Activated T-helper 17 cell treated with anti-CD3 and anti-CD28 coated beads, Interleukin-2, amount 50 U/mL, for 72 hours (primary cell): ENCODE measurements at places on chromosomes 7 and 10.

DNA sequence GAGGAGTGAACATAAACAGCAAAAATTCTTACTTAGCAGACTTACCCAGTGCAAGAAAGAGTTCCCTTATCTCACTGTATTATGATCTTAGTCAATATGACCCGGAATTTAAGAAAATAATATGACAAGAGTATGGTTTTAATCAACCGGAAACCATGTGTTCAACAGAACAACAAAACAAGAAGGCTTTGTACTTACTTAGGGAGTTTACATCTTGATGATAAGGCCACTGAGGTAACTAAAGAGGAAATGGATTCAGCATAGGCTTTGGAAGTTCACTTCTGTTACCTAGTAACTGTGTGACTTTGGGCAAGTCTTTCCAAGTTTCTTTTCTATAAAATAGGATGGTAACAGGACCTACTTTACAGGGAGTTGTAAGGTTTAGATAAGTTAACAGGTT is 7.4 kb upstream of the FAS start:
- peaks cover 36% of the 10 kb centered on the region for H3K4me1 ChIP-seq
- H3K27me3 ChIP-seq = no peaks in the 10 kb centered on the region
- H3K27ac ChIP-seq = no peak overlapping the region
- H3K36me3 ChIP-seq = peaks cover 5% of the 10 kb centered on the region

DNA sequence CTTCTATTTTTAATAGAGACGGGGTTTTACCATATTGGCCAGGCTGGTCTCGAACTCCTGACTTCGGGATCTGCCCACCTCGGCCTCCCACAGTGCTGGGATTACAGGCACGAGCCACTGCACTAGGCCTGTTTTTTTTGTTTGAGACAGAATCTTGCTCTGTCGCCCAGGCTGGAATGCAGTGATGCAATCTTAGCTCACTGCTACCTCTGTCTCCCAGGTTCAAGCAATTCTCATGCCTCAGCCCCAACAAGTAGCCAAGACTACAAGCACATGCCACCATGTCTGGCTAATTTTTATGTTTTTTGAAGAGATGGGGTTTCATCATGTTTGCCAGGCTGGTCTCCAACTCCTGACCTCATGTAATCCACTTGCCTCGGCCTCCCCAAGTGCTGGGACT is 73.7 kb downstream of the TYW1B start:
- H3K27me3 ChIP-seq = no peaks in the 10 kb centered on the region
- ATAC-seq = no peak
- no peak overlapping the region for H3K4me3 ChIP-seq
- peaks cover 5% of the 10 kb centered on the region for H3K36me3 ChIP-seq

DNA sequence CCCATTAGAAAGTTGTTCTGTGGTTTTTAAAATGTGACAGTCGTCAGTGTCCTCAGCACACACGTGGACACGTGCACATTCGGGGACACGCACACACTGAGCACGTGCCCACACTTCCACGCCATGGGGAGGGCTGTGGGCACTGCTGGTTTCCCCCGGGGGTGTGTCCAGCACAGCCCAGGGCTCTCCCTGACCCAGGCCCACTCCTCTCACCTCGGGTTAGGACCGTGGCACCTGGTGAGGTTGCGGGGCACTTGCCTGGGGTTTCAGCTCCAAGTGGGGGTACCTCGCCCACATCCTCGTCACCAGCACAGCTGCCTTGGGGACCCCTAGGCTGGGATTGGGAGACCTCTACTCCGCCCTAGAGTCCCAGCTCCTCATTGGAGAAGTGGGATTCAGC is 20.7 kb downstream of the GET4 start:
- H3K27ac ChIP-seq = no peak overlapping the region
- peaks cover 44% of the 10 kb centered on the region for H3K36me3 ChIP-seq
- no peak for ATAC-seq

GRCh38 chr10:3774018-3774813 is 10.8 kb downstream of the KLF6 start:
- no peak for ATAC-seq
- H3K4me1 ChIP-seq = peaks cover 34% of the 10 kb centered on the region
- no peaks in the 10 kb centered on the region for H3K27me3 ChIP-seq
- peak overlapping the region; percentile 98 for H3K4me3 ChIP-seq
- H3K27ac ChIP-seq = peak overlapping the region; percentile 15

DNA sequence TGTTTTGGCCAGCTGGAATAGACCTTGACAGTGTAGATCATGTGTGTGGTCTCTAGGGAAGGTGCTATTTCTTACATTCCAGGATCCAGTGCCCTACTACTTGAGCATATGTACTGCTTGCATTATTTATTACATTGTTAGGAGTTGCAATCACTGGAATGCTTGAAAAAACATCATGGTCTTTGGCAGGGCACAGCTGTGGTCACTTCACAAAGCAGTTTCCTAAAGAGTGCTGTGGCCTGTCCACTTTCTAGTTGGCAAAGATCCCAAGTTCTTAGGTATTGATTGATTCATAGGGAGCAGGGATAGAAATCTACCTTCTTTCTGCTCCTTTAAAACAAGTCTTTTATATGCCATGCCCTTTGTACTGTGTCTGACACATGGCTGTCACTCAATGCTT is 4.6 kb downstream of the C7orf25 start:
- H3K4me3 ChIP-seq = no peak overlapping the region
- H3K36me3 ChIP-seq = no peaks in the 10 kb centered on the region
- H3K27ac ChIP-seq = no peak overlapping the region
- ATAC-seq = no peak
- no peaks in the 10 kb centered on the region for H3K27me3 ChIP-seq
- H3K4me1 ChIP-seq = peaks cover 10% of the 10 kb centered on the region

DNA sequence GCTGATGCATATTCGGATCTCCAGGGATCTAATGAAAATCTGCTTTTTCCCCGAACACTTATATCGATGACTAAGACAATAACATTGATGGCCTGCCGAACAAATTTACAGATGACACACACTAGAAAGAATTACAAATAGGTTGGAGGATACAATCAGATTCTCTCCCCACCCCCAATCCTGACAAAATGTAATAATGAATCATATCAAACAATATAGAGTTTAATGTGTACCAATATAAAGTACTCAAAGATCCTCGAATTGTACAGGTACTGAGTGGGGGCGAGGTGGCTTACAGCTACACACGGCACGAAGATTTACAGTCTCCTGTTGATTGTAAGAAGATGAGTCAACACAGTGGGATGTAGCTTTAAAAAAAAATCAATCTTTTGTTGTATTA is 182.7 kb upstream of the MKLN1 start:
- no peak for ATAC-seq
- H3K36me3 ChIP-seq = no peaks in the 10 kb centered on the region
- H3K4me3 ChIP-seq = no peak overlapping the region
- no peak overlapping the region for H3K27ac ChIP-seq
- no peaks in the 10 kb centered on the region for H3K27me3 ChIP-seq
- no peaks in the 10 kb centered on the region for H3K4me1 ChIP-seq

GRCh38 chr10:43114743-43115611 is 23.3 kb upstream of the CSGALNACT2 start:
- no peaks in the 10 kb centered on the region for H3K4me1 ChIP-seq
- no peak overlapping the region for H3K4me3 ChIP-seq
- ATAC-seq = no peak
- no peak overlapping the region for H3K27ac ChIP-seq
- no peaks in the 10 kb centered on the region for H3K27me3 ChIP-seq

DNA sequence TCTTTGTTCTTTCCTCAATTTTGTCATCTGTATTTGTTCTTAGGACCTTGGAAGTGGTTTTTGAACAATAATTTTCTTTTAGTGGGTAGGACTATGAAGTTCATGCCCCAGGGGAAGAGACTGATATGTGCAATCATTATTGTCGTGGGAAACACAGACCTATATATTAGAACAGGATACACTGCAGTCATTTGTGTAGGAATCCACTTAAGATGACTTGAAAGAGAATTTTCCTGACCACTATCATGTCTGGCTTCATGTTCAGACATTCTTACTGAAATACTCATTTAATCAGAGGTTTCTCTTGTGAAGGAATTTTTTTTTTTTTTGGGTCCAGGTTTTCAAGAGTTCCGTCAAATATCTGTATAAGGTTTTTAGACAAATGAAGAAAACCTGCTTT is 163.6 kb downstream of the SUGCT start:
- H3K27me3 ChIP-seq = no peaks in the 10 kb centered on the region
- no peak for ATAC-seq
- H3K36me3 ChIP-seq = no peaks in the 10 kb centered on the region
- H3K27ac ChIP-seq = no peak overlapping the region

DNA sequence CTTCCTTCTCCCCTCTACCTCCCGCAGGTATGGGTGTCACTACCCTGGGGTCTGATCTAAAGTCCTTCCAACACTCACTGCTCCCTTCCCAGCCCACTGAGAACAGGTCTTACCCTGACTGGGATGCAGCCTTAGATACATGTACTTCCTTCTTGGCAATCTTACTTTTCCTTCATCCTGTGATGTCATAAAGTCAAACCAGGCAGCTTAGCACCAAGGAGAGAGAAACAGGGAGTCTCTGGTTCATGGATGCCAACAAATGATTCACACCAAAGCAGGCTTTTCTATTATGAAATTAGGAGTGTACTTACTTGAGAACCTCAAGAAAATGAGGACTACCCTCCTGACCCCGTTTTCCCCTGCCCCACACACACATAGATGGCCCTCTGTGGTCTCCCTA is 111.0 kb upstream of the KMT2E start:
- peaks cover 14% of the 10 kb centered on the region for H3K27me3 ChIP-seq
- no peak for ATAC-seq
- H3K36me3 ChIP-seq = no peaks in the 10 kb centered on the region
- no peak overlapping the region for H3K27ac ChIP-seq
- H3K4me1 ChIP-seq = no peaks in the 10 kb centered on the region
- H3K4me3 ChIP-seq = no peak overlapping the region

GRCh38 chr10:58998924-58999713 is 177.3 kb upstream of the PHYHIPL start:
- no peaks in the 10 kb centered on the region for H3K4me1 ChIP-seq
- no peak for ATAC-seq
- H3K27ac ChIP-seq = no peak overlapping the region
- H3K27me3 ChIP-seq = peaks cover 9% of the 10 kb centered on the region
